Stimulated activated CD4-positive, alpha-beta T cell treated with anti-CD3 and anti-CD28 coated beads, Interleukin-12 subunit alpha, Interleukin-12 subunit beta, amount 100 ng/mL, for 48 hours (primary cell): ENCODE measurements at places on chromosomes 13 and 19.

- no peak for DNase-seq
Measured at GRCh38 chr13:68304286-68304893, 1074.3 kb upstream of the PCDH9 start.

GRCh38 chr13:44050450-44051063, 170.9 kb downstream of the LACC1 start:
- no peak for DNase-seq

DNA sequence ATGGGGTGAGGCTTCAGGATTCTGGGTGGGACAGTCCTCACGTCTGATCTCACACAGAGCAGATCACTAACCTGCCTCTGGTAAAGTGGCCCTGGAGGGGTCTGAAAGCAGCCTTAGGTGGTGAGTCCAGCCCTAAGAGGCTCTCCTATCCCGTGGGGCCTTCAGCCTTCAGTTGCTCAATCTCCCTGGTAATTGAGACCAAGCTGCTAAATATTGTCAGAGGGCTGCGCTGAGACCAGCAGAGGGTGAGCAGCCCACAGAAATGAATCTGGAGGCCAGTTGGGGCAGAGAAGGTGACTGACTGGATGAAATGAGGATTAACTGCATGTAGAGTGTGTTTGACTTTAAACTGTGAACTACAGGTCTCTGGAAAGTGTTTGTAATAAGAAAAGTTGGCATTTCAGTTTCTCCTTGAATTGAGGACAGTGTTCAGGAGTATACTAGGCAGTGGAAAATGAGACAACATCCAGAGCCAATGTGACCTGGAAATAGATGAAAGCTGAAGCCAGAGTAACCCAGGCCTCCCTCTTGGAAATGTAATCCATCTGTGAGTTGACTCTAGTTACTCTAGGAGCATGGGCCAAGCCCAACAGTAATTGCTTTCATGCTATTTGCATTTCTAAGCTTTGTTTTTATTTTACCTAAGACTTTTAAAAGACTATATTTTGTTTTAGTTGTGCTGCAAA, 14.3 kb upstream of the HSPH1 start:
- no peak for DNase-seq

DNA sequence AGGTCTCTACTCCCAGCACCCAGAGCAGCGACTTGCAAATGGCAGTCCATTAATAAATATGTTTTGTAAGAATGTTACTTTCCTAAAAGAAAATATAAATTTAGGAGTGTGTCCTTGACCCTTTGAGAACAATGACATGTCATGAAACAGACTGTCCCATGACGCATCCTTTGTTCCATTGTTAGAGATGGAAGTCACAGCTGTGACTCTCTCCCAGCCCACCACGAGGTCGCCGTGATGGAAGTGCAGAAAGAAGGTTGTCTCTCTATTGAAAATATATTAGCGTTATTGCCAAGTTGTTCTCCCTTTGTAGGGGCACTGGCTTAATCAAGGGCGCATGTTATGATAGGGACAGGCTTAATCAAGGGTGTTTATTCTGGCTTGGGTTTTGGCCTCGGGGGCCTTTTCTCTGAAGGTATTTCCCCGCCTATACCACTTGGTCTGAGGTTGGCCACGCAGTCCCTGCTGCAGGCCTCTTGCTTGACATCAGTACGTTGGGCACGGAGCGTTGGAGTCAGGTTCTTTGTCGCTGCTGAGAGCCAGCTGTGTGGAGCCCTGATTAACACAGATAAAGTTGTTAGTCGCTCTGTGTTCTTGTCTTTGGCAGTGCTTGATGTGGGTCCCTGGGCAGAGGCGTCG, 126.7 kb upstream of the ZNF536 start:
- DNase-seq, result no peak
